Activated CD4-positive, alpha-beta memory T cell treated with anti-CD3 and anti-CD28 coated beads, Interleukin-2, amount 10 ng/mL, durations not matched to agents 7 days and 5 days (primary cell): ENCODE measurements at places on chromosomes 5 and 9. TPM values are rescaled to one million over a fixed set of nuclear protein-coding genes. Genes with fewer than 3 reads are reported as not detected.

The DNAI1 gene
- not detected for total RNA-seq

The FABP6 gene
- total RNA-seq: not detected

The FAT2 gene
- not detected for total RNA-seq

The AMBP gene
- total RNA-seq: not detected

The GPRIN1 gene
- 4.2 TPM for total RNA-seq

The C9orf152 gene
- total RNA-seq: not detected

The FOXD4L4 gene
- total RNA-seq: not detected

The TXNDC8 gene
- total RNA-seq: not detected

DNA sequence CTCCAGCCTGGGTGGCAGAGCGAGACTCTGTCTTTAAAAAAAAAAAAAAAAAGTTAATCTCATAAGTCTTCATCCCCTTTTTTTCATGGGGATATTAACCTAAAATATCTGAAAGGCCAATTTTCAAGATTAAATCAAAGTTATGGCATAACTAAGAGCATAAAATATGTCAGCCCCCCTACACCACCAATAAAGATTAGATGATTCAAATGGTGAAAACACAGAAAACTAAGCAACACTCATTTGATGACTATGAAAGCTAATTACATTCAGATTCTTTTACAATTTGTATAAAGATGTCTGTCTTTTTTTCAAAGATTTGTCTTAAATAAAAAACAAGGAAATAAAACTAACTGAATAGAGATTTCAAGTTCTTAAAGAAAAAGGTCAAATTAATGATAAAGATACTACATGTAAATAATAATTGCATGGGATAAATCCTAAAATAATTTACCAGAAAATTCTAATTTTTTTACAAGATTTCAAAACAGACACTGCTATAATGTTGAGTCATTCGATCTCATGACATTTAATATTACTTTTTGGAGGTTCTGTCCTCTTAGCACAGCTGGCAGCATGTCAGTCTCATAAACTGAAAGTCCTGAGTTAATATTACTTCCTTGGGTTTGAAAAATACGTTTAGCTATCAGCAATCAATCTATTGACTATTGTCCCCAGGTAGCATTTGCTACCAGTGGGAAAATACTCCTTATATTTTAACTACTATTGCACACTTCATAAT lies 112.9 kb downstream of the KIAA0825 start:
- no peak for DNase-seq
- H3K4me3 ChIP-seq: no peak overlapping the region
- no peak overlapping the region for H3K27ac ChIP-seq
- H3K27me3 ChIP-seq: no peaks in the 10 kb centered on the region
- no peaks in the 10 kb centered on the region for H3K36me3 ChIP-seq
- H3K4me1 ChIP-seq: no peaks in the 10 kb centered on the region

DNA sequence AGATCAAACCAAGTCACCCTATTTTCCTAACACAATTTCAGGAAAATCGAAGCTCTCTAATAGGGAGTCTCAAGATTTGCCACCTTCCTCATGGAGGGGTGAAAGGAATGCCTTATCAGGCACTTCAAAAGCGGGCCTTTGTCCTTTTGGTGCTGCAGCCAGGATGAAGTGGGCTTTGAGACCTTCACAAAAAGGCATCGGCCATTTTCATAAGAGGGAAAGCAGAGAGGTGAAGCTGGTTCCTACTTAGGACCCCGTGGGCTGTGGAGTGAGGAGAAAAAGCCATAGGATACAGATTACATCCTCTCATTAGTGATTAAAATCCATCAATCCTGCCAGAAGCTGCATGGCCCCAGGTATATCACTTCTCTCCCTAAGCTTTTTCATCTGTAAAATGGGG lies 859 bp downstream of the CDKN2AIPNL start:
- peak overlapping the region; percentile 84 for H3K27ac ChIP-seq
- no peak for DNase-seq
- peaks cover 8% of the 10 kb centered on the region for H3K36me3 ChIP-seq
- H3K4me3 ChIP-seq: peak overlapping the region; percentile 96
- peaks cover 40% of the 10 kb centered on the region for H3K4me1 ChIP-seq

DNA sequence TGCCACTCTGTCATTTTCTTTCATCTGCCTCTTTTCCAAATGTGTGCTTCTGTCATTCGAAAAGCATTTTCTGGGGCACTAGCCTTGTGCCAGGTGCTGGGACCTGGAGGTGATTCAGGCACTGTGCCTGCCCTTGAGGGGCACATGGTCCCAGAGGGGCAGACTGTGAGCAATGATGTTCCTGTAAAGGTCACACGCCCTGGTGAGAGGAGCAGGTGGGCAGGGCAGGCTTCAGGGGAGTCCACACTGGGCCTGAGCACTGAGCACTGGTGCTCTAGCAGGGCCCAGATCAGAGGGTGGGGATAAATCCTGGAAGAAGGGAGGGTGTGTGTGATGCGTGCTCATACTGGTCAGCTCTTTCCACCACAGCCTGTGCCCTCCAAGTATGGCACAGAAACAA lies 77.8 kb downstream of the COL15A1 start:
- peaks cover 8% of the 10 kb centered on the region for H3K27me3 ChIP-seq
- no peaks in the 10 kb centered on the region for H3K36me3 ChIP-seq
- H3K4me3 ChIP-seq: no peak overlapping the region
- H3K4me1 ChIP-seq: peaks cover 7% of the 10 kb centered on the region
- no peak for DNase-seq

DNA sequence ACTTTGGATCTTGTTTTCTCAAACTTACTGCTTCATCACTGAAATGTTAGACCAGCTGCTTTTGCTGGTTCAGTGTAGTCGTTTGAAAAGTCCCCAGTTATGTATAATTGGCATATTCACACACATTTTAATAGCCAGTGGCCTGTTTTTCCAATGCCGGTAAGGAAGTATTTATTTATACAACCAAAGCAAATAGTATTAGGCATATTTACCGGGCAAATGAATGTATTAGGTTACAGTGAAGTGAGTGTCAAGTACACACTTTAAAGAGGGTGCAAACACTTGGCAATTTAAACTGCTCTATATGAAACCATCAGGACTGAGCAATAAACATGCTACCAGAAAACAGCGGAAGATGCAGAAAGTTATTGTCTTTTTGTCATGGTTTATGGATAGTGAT lies 242.9 kb downstream of the MCTP1 start:
- H3K4me3 ChIP-seq: no peak overlapping the region
- DNase-seq: no peak
- no peaks in the 10 kb centered on the region for H3K27me3 ChIP-seq
- no peaks in the 10 kb centered on the region for H3K36me3 ChIP-seq
- no peak overlapping the region for H3K27ac ChIP-seq

- peaks cover 14% of the 10 kb centered on the region for H3K4me1 ChIP-seq
- no peak for DNase-seq
- no peaks in the 10 kb centered on the region for H3K36me3 ChIP-seq
- H3K27me3 ChIP-seq: peaks cover 19% of the 10 kb centered on the region
- no peak overlapping the region for H3K4me3 ChIP-seq
- H3K27ac ChIP-seq: no peak overlapping the region
These were observed 228.8 kb downstream of the SMARCA2 start for GRCh38 chr9:2243666-2244555.

- no peaks in the 10 kb centered on the region for H3K4me1 ChIP-seq
- DNase-seq: no peak
- H3K27me3 ChIP-seq: peaks cover 18% of the 10 kb centered on the region
- peak overlapping the region; percentile 13 for H3K4me3 ChIP-seq
- H3K36me3 ChIP-seq: no peaks in the 10 kb centered on the region
These were observed 1.1 kb downstream of the LURAP1L start for GRCh38 chr9:12775679-12776512.

DNA sequence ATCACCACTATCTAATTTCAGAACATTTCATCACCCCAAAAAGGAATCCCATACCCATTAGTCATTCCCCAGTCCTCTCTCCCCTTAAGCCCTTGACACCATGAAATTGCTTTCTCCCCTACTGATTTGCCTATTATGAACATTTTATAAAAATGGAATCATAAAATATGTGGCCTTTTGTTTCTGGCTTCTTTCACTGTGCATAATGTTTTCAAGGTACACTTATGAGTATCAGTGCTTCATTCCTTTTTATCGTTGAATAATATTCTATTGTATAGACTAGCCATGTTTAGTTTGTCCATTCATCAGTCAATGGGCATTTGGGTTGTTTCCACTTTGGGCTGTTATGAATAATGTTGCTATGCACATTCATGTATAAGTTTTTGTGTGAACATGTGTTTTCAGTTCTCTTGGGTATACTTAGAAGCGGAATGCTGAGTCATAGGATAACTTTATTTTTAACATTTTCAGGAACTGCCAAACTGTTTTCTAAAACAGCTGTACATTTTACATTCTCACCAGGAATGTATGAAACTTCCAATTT lies 40.4 kb upstream of the FGF1 start:
- H3K27ac ChIP-seq: no peak overlapping the region
- no peaks in the 10 kb centered on the region for H3K27me3 ChIP-seq
- no peak for DNase-seq
- H3K4me3 ChIP-seq: no peak overlapping the region
- H3K36me3 ChIP-seq: no peaks in the 10 kb centered on the region
- peaks cover 10% of the 10 kb centered on the region for H3K4me1 ChIP-seq

- no peak for DNase-seq
- no peak overlapping the region for H3K27ac ChIP-seq
- H3K27me3 ChIP-seq: no peaks in the 10 kb centered on the region
- H3K36me3 ChIP-seq: peaks cover 10% of the 10 kb centered on the region
- H3K4me3 ChIP-seq: no peak overlapping the region
These were observed 272.8 kb downstream of the DENND1A start for GRCh38 chr9:123657099-123657498.

DNA sequence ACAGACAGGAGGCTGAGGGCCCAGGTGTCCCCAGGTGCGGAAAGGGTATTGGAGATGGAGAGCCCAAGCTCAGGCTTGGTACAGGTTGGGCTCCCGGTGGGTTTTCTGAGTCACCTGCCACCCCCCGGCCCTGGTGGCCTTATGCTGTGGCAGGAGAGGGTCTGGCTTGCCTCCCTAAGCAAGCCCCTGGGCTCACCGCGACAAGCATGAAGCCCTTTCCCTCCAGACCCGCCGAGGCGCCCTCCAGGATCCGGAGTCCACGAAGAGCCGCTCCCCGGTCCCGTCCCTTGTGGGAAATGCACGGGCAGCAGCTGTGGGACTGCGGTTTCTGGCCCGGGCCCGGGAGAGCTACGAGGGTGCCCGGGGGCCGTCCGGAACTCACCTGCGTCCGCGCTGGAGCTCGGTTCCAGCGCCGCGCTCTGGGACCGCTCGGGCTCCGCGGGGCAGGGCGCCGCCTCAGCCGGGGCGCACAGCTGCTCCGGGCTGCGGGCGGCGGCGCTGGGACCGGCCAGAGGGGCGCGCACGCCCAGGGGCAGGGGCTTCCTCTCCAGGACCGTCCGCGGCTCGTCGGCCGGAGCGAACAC lies 757 bp downstream of the SAPCD2 start:
- DNase-seq: no peak
- no peak overlapping the region for H3K27ac ChIP-seq
- H3K4me1 ChIP-seq: peaks cover 37% of the 10 kb centered on the region
- H3K4me3 ChIP-seq: peak overlapping the region; percentile 67
- H3K36me3 ChIP-seq: peaks cover 6% of the 10 kb centered on the region

DNA sequence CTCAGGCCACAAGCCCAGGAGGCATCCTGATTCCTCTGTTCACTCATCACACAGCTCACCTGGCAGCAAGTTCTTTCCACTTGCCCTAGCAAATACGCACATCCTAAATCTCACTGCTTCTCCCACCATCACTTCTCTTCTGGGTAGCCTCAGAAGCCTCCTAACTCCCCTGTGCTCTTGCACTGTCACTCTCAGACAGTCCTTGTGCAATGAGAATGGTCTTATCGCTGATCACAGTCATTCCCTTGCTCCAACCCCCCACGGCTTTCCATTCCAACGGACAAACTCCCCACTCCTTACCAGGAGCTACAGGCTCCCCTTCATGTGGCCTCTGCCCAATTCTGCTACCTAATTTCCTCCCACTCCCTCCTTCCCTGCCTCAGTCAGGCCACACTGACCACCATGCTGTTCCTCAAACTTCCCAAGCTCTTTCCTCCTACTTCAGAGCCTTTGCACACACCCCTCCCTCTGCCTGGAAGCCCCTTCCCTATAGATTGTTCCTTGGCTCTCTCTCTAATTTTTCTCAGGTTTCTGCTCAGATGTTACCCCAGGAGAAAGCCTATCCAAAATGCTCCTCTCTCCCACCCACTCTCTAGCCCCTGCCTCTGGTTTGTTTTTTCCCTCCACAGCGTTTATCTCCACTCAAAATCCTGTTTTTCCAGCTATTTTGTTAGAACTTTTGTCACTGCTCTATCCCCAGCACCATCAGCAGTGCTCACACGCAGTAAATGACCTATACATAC lies 34.1 kb upstream of the TNFAIP8 start:
- peaks cover 90% of the 10 kb centered on the region for H3K4me1 ChIP-seq
- no peaks in the 10 kb centered on the region for H3K27me3 ChIP-seq
- H3K36me3 ChIP-seq: peaks cover 38% of the 10 kb centered on the region

- no peaks in the 10 kb centered on the region for H3K36me3 ChIP-seq
- peaks cover 9% of the 10 kb centered on the region for H3K4me1 ChIP-seq
- H3K27me3 ChIP-seq: no peaks in the 10 kb centered on the region
- DNase-seq: no peak
These were observed 89.6 kb upstream of the BASP1 start for GRCh38 chr5:17127743-17128231.

DNA sequence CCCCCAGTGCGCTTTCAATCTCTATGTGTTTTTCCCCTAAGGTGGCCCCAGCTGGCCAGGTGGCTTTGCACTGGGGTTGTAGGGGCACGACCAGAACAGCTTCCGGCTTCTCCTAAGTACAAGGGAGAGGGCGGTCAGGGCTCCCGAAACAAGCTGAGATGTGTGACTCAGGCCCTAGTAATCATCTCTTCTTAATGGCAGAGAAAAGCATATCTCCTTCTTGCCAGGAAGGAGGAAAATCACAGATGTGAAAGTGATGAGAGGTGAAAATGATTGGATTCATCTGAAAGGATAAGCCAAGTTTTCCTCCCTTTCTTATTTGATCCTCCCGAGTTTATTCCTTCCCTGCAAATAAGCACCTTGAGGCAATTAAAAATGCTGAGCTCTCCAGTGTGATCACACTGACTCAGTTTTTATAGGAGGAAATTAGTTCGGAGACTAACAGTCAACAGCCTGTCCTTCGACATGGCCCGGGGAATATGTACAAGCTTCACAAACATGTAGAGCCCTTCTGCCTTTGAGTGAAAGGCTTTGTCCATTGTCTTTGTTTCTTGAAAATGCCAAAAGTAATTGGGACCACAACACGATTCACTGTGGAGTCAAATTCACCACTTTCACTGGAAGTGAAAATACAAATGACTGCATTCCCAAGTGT lies 514.8 kb downstream of the PSAT1 start:
- no peak for DNase-seq
- H3K27ac ChIP-seq: no peak overlapping the region
- no peaks in the 10 kb centered on the region for H3K36me3 ChIP-seq
- no peaks in the 10 kb centered on the region for H3K27me3 ChIP-seq
- H3K4me3 ChIP-seq: no peak overlapping the region
